ENCODE measurements at places on chromosomes 1 and 21.

DNA sequence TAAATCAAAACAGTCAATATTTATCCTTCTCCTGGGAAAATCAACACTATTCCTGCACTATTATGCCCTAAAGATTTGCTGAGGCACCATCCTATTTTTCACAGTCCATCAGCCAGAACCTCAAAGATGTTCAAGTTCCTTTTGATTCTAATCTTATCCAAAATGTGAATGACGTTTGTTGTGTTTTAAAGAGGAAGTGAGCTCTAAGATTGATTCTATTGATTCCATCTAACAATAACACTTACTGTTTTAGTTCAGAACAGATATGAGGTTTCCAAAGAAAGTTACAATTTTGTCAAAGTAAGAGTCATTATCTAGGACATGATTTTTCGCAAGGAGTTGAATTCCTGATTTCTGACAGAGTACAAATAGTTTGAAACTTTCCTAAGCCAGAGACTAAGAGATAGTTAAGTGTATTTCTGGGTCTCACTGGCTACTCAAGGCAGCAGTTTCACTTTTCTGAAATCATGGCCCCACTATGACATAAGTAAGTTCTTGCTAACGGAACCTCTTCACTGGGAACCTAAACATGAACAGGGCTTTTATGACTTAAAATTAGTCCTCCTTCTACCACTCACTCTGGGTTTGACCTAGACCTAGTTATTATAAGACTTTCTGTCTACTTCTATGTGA, 84.7 kb downstream of the LHX9 start:
- no peak for DNase-seq

- no peak for DNase-seq
Measured at GRCh38 chr1:183543619-183544204, 46.5 kb downstream of the NCF2 start.

GRCh38 chr1:191498318-191498717, 659.9 kb upstream of the RGS18 start:
- no peak for DNase-seq

DNA sequence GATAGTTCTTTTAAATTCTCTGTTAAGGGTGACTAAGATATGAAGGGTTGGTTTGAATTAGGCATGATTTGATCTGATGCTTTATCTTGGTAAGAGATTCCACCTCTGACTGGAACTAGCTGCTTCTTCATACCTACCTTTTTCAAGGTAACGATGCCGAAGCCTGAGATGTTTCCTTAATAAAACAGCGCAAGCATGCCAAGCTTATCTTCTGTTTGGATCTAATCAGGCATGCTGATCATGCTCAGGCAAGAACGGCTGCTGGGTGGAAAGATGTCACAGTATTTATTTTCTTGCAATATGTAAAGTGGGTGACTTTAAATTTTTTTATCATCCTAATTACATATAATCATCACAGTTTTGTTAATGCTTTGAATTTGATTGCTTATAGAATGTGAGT, 148.7 kb downstream of the ADGRL2 start:
- DNase-seq, result no peak

GRCh38 chr1:61370177-61370912, 288.0 kb downstream of the NFIA start:
- no peak for DNase-seq

DNA sequence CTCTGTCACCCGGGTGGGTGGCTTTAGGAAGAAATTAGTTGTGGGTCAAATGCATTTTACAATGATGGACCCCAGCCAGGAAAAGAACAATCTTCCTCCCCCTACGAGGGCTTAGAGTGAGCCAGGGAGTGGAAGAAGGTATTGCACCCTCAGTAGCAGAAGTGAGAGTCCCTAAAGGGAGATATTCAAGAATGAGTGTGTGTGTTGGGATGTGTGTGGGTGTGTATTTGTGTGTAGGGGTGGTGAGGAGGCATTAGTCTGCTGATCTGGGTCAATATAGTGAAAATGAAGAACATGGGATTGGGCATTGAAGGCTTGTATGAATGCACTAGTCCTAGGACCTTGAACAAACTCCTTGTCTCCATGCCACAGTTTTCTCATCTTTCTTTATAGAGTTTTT, 85.2 kb upstream of the RUNX1 start:
- DNase-seq, result no peak

- DNase-seq, result no peak
Measured at GRCh38 chr1:155106862-155107261, 20.8 kb upstream of the EFNA1 start.

GRCh38 chr1:36576118-36576517, 93.4 kb upstream of the CSF3R start:
- no peak for DNase-seq

DNA sequence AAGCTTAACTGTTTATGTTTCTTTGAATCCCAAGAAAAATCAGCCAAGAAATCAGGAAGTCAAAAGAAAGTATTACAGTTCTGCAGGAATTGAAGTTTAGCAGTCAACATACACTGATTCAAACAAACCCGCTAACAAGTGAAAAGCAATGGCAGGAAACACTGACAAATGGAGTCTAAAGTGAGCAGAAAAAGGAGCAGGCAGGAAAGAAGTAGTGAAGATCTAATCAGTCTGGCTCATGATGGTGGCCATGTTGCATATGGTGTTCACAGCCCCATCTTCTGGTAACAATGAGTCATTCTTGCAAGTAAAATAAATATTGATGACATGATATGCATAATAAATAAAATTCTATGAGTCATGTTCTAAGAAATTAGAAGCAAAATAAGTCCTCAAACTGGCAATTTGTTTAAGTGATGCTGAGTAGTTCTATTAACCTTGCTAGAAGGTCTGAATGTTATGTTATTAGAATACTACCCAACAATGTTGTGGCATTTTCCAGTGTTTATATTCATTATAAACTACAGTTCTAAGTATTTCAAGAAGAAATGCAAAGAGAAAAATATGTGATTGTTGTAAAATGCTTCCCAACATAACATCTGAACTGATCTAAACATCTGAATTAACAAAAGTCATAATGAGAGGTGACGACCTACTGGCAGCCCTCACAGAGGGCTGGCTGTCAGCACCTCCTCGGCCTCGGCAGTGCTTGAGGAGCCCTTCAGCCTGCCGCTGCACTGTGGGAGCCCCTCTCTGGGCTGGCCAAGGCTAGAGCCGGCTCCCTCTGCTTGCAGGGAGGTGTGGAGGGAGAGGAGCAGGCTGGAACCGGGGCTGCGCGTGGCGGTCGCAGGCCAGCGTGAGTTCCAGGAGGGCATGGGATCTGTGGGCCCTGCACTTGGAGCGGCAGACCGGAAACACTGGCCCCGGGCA, 5.7 kb upstream of the ACBD6 start:
- no peak for DNase-seq

Data from esophagus squamous epithelium (tissue), 5 donors.